Suppressor macrophage treated with lipopolysaccharide for 4 hours (primary cell): ENCODE measurements at places on chromosomes 2 and 18.
A peak's percentile ranks its signal among the peaks of the same experiment; 100 is the strongest.

DNA sequence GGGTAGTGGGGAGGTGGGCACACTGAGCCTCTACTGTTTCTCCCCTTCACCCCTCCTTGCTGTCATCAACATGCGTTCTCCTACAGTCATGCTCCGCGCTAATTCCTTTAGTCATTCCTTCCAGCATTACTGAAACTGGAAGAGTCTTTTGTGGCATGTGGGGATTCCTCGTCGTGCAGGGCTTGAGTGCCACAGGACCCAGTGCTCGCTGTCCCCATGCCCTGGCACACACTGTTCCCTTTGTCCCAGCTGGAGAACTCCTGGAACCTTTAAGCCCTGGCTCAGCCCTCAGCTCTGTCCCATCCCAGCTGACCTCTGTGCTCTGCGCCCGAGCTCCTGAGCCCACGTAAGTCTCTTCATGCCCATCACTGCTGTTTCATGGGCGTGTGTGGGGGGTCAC lies 42.1 kb downstream of the ODC1 start:
- DNase-seq = no peak

DNA sequence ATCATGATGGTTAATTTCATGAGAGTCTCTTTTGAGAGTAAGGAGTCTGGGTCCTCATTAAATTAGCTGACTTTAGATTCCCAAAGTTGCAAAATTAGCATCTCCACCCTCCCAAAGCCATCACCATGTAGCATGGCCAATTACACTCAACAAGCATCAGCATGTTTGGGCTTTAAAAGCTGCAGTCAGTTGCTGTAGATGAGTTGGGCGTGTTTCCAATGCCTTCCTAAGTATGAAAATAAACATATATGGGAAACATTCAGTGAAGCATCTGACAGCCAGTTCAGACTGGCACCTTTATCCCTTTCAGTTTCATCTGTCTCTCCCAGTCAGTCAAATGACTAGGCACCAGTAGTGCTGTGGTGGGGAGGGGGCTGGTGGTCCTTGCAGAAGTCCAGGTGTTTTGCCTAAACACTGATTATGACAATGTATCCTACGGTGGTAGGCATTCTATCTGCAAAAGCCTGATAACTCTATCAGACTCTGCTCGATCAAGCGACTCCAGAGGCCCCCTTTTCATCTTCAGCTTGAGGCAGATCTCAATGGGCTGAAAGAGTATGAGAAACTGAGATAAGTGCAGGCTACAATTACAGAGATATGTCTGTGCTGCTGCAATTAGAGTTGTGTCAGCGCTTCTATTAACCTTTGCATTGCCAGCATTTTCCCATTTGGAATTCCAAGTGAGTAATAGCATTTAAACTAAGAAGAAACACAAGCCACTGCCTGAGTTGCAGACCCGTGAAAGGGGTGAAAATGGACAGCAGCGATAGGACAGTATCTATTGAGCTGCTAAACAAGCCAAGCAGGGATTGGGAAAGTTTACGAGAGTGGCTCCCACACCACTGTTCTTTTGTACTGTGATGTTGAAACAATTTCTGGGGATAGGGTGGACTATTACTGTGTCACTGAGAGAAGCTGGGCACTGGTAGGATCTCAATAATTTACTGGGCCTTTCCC lies 67.3 kb upstream of the SPOPL start:
- DNase-seq = no peak

- DNase-seq = no peak
These were observed 123.7 kb downstream of the ALPK2 start for GRCh38 chr18:58505181-58505580.

DNA sequence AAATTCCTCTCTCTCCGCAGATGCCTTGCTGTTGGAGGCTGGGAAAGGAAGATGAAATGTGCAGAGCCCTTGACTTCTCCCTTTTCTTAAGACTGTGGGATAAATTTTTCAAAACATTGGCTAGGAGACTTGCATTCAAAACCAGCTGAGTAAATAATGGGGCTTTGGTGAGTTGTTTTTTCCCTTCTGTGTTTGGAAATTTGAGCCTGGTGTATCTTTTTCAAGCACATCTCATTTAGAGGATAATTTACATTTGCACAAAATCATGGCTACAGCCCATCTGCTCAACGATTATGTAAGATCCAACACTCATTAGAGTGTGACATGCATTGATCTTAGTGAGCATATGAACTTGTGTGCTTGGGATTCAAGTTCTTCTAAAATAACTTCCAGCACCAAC lies 112.1 kb upstream of the ATP8B1 start:
- no peak for DNase-seq

DNA sequence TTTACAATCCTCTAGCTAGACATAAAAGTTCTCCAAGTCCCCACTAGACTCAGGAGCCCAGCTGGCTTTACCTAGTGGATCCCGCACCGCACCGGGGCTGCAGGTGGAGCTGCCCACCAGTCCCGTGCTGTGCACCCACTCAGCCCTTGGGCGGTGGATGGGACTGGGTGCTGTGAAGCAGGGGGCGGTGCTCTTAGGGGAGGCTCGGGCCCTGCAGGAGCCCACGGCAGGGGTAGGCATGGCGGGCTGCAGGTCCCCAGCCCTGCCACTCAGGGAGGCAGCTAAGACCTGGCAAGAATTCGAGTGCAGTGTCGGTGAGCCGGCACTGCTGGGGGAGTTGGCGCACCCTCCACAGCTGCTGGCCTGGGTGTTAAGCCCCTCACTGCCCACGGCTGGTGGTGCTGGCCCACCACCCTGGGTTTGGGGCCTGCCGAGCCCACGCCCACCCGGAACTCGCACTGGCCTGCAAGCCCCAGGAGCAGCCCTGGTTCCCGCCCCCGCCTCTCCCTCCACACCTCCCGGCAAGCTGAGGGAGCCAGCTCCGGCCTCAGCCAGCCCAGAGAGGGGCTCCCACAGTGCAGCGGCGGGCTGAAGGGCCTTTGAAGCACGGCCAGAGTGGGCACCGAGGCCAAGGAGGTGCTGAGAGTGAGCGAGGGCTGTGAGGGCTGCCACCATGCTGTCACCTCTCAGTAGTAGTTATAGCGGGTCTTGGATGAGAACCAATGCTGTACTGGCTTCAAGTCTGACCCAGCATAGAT lies 255.2 kb downstream of the CDH7 start:
- DNase-seq = no peak

DNA sequence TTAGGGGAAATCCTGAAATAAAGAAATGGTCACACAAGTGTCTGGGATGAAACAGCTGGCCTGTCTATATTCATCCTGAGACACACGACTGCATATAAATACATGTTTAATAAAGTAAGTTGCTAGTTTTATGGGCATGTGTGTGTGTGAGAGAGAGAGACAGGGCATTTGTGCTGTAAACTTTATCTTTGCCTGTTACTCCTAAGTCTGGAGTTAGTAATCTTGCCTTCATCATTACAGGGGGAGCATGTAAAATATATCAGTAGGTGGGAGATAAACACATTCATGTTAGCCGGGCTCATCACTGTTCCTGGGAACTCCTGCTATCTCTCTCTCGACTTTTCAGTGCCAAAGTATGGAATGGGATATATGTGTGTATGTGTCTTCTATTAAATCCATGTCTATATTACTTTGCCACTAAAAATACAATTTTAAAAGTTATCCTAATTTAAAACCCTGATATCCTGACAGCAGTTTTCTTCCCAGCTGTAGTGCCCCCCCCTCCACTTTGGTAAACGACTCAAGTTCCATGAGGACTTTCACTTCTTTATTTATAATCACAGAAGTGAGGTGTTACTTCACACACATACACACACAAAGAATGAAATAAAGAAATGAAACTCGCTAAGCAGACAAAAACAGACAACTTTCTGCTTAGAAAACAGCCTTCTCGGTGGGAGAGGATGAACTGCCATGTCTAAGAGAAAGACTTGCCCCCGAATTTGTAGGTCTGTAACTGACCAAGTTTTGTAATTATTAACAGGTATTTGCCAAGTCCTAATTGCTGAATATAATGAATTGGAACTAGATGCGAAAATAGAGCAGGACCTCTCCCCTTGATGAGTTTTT lies 947 bp downstream of the ZEB2 start:
- peak; percentile 89 for DNase-seq

GRCh38 chr2:47485177-47485576 lies 82.2 kb downstream of the MSH2 start:
- no peak for DNase-seq

DNA sequence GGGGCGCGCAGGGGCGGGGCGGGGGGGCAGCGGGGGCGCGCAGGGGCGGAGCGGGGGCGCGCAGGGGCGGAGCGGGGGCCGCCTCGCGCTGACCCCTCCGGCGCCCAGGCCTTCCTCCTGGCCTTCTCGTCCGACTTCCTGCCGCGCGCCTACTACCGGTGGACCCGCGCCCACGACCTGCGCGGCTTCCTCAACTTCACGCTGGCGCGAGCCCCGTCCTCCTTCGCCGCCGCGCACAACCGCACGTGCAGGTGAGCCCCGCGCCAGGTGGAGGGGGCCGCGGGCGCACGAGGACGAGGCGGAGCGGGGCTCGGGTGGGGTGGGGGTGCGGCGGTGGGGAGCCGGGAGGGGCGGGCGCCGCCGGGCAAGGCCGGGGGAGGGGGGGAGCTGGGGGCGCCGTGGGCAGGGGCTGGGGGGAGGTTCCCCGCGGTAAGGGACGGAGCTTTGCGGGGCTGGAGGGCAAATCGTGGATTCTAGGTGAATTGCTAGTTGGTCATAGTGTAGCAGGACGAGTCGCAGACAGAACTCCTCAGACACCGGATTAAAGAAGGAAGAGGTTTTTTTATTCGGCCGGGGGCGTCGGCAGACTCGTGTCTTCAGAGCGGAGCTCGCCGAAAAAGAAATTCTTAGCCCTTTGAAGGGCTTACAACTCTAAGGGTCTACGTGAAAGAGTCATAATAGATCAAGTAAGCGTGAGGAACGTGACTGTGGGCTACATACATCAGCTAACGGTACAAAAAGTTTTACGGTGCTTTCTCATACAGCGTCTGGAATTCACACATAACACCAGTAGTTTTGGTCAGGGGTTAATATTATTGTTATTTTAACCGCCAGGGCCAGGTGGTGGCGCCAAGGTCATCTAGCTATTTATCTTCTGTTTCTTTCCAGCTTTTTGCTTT lies 29.9 kb downstream of the ANO7 start:
- peak; percentile 43 for DNase-seq

DNA sequence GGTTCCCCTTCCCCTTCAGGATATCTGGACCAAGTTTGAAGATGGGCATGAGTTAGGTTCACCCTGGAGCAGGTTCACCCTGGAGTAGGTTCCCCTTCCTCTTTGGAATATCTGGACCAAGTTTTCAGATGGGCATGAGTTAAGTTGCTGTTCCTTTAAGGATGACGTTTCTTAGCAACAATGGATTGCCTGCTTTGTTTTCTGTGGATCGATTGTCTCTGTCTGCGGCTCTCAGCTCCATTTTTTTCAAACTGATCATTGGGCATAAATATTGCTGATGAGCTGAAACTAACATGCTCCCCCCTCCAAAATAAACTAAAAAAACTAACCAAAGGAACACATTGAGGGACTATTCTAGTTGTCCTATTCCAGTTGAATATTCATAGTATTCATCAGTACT lies 149.5 kb downstream of the SPP2 start:
- DNase-seq = no peak

GRCh38 chr2:43518181-43518580 lies 77.7 kb downstream of the THADA start:
- DNase-seq = no peak

GRCh38 chr18:21177822-21178221 lies 64.2 kb upstream of the GREB1L start:
- peak; percentile 50 for DNase-seq

DNA sequence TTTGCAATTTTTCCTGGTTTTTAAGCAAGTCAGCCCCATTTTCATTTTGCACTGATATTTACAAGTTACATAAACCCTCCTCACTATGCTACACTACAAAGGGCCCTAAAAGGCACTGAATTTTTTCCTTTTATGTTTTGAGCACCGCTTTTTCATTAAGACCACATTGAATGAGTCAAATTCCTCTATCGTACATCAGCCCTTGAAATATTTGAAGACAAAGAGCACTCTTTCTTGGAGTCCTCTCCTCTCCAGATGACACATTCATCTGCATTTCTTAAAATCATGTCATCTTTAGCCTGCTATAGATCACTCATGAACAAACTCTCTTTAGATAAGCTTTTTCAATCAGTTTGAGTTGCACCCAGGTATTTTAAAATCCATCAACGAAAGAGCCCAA lies 306.6 kb upstream of the SOX11 start:
- no peak for DNase-seq

- peak; percentile 78 for DNase-seq
These were observed 106.9 kb upstream of the CD302 start for GRCh38 chr2:159904959-159905305.

- DNase-seq = no peak
These were observed 108.5 kb upstream of the CYRIA start for GRCh38 chr2:16774091-16774490.

DNA sequence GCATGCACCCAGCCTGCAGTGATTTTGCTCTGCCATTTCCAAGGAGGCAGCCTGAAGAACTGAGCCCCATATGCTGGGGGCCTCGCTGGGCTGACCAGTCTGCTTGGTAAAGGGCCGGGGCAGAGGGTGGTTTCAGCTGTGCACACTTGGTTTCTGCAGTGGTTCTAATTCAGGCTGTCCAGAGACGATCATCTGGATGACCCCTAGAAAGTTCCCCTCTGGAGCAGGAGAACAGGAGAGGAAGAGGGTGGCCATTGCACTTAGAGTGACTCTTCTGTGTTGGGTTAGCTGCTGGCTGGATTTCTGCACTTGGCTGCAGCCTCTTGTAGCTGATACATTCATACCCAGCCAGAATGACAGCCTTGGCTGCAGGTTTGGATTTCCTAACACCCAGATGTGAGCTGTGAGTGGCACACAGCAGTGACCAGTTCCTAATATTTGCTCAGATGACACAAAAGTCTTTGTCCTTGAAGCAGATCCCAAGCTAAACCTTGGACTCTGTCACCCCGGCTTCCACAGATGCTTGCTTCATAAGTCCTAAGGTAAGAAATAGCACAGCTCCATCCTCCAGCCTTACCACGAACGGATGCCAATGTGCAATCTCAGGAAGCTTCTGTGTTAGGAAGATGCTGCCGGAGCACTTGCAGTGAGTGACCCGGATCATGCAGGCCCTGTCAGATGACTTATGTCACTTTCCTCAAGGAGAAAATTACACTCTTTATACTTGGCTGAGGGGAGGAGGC lies 105.6 kb downstream of the HNRNPLL start:
- DNase-seq = no peak

GRCh38 chr2:85853499-85854165 lies 35.2 kb downstream of the ST3GAL5 start:
- peak; percentile 90 for DNase-seq

DNA sequence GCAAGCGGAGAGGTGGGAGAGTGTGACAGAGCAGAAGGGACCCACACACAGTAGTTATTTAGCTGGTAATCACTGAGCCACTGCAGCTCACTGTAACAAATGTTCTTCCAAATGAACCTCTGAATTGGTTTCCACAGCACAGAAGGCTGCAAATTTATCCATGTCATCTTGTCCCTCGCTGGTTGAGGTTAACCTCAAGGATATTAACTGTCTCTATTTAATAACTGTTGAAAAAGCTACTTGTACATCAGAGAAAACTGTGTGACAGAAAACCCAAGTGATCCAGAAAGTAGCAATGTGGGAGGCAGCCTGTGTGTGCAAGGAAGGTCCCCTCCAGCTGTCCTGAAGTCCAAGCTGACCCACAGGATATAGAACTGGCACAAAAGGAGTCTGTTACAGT lies 153.6 kb downstream of the DSEL start:
- DNase-seq = no peak

- no peak for DNase-seq
These were observed 8.8 kb downstream of the PPM1G start for GRCh38 chr2:27400348-27401135.
